ENCODE measurements at places on chromosomes 6 and 20.

DNA sequence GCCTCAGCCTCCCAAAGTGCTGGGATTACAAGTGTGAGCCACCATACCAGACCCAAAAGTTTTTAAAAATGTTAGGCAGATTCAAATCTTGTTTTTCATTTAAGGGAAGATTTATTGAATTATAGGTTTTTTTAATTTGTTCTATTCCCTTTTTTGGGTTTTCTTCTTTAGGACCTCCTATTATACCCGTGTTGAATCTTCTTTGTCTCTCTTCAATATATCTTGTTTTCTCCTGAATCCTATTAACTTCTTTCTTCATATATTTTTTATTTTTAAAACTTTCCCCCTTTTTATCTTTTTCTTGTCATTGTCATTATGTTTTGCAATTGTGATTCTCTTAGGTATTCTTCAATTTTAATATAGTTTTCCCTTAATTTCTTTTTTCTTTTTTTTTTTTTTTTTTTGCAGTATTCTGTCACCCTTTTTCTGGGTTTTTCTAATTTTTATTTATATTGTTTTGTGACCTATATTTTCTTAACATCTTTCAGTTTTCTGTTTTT, 45.9 kb upstream of the NOP56 start:
- no peak for DNase-seq

DNA sequence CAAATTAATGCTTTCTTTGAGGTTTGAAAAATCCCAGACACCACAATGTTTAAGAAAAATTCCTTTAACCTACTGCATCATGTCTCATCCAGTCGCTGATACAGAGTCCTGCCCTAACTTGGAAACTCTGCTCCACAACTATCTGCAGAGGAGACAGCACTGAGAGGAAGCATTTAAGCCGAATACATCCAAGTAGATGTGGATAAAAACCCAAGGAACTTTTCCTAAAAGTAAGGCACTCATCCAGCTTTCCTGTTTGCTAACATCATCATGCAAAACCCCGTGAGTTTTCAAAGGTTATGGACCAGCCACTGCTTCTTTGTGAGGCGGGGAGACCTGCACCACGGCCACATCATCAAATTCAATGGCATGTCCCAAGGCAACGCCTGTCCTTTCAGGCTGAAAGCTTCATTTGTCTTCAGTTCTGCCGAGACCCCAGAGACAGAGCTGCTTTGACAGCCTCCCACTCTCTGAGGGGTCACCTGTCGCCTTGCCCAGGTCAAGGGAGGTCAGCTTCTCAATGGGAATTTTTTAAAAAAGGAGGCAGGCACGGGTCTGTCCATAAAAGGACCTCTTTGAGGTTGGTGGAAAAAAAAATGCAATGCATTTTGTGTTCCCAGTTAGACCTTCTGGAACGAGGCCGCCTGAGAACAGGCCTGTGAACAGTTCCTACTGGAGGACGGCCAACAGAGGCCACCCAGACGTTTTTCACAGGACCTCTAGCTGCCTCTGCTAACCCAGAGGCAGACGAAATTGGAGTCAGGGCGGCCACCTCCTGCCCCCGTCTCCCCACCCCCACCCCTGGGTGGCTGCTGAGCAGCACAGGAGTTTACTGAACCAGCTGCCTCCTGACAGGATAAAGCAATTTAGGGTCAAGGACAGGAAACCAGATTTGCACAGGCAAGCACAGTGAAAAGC, 142.5 kb upstream of the HDDC2 start:
- DNase-seq: peak; percentile 13

GRCh38 chr20:34999021-34999451, 43.4 kb downstream of the MYH7B start:
- DNase-seq: no peak

DNA sequence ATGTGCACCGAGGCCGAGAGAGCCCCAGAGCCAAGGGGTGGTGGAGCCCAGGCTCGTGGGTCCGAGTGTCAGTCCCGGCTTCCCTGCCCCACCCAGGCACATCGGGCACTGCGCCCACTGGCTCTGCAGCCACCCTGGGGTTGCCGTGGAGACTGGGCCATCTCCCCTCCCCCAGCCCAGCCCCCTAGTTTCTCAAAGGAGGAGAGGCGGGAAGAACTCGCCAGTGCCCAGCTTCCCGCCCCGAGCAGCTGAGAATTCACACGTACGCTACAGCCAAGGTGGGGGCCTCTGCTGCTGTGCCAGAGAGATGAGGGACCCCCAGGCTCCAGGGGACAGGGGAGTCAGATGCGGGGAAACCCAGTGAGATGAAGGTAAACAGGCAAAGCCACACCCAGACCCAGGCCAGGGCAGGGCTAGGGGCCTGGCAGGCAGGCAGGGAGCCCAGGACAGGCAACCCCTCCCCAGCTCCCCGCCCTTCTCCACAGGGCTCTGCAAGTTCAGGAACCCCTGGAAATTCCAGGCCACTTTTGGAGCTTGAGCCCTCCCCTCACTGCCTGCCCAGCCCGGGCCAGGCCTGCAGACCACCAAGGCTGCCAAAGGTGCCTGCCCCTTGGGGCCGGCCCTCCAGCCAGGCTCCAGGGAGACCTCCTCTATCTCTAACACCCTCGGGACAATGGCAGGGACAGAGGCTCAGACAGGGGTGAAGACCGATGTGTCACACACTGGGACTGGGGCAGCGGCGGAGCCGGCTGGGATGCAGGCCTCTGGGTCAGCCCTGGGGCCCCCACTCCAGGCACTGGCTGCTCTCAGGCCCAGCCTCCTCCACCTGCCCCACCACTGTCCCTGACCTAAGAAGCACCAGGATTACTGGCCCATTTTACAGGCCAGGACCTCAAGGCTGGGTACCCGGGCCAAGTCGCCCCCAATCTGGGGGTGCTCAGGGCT, 6.0 kb downstream of the LAMA5 start:
- no peak for DNase-seq

- DNase-seq: no peak
These were observed 277.6 kb upstream of the RNF217 start for GRCh38 chr6:124684621-124685020.

GRCh38 chr6:110105296-110105695, 74.2 kb downstream of the WASF1 start:
- no peak for DNase-seq

- no peak for DNase-seq
These were observed 18.6 kb downstream of the RBM38 start for GRCh38 chr20:57409672-57410397.

- no peak for DNase-seq
These were observed 279.8 kb upstream of the PRND start for GRCh38 chr20:4441871-4442270.

DNA sequence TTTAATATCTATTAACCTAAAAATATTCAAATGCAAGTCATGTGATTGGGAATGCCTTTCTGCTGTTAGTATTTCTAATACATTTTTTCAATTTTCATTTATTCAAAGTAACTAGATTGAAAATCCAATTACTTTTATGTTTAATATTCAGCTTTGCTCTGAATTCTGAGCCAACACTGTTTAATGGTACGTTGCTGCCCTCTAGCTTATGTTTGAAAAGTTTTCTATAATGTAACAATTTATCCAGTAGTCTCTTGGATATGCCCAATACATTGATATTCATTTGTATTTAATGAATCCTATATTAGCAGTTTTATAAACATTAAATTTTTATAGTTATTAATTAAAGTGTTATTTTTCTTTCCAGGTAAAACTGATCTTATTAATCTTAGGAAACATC, 47.4 kb downstream of the LGSN start:
- peak; percentile 11 for DNase-seq

DNA sequence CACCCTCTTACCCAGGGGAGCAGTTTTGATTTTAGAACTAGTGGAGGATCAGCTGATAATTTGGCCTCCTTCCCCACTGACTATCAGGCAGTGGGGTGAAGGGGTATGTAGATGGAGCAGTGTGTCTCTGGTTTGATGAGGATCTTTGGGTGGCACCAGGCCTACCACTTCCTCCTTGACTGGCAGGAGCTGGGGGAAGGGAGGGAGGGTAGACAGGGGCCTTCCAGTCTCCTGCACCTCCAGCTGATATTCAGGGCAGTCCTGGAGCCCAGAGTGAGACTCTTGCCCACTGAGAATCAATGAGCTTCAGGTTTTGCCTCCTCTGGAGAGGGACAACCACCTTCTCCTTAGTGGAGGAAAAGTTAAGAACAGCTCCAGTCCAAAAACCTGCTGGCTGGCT, 3.2 kb downstream of the DEF6 start:
- DNase-seq: no peak

DNA sequence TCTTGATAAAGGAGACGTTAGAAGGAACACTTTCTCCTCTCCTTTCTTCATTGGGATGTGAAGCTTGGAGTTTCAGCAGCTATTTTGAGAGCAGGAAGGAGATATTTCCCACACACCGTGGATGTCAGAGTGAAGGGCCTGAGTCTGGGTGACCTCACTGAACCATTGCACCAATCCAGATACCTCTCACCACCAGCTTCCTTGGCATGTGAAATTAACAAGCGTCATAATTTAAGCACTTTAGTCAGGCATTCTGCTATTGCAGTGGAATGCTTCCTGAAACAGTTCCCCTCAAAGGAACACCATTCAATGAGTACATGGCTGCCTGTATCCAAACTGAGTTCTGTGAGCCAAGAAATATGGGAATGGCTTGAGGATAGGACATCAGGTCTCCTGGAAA, 83.7 kb downstream of the CHMP4B start:
- DNase-seq: no peak

GRCh38 chr6:148790817-148791216, 44.0 kb downstream of the UST start:
- no peak for DNase-seq

- no peak for DNase-seq
These were observed 40.6 kb upstream of the SAMD5 start for GRCh38 chr6:147467886-147468285.

GRCh38 chr6:96794980-96795379, 42.3 kb downstream of the GPR63 start:
- no peak for DNase-seq

GRCh38 chr6:42156638-42157037, 14.2 kb upstream of the C6orf132 start:
- DNase-seq: no peak

GRCh38 chr6:10968776-10969175, 75.3 kb downstream of the ELOVL2 start:
- DNase-seq: no peak

GRCh38 chr6:126112171-126112632, 125.9 kb downstream of the TRMT11 start:
- DNase-seq: no peak

GRCh38 chr20:44142413-44142812, 44.6 kb downstream of the JPH2 start:
- DNase-seq: no peak

DNA sequence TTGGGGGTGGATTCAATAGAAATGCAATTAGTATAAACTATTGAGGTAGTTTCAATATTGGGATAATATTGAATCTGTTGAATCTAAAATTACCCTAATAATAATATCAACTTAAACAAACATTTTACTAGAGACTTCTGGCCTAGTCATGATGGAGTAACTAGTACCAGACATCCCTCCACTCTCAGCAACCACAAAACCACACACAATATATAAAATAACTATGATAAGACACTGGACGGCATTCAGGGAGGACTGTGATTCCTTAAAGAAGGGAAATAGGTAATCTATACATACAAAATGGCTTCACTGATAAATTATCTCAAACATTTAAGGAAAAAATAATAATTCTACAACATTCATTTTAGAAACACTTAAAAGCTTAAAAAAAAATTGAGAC, 38.9 kb upstream of the TMEM14A start:
- no peak for DNase-seq

GRCh38 chr6:157777344-157777743, 45.7 kb upstream of the SNX9 start:
- no peak for DNase-seq

GRCh38 chr6:150301846-150302519, 66.8 kb upstream of the IYD start:
- DNase-seq: peak; percentile 45

DNA sequence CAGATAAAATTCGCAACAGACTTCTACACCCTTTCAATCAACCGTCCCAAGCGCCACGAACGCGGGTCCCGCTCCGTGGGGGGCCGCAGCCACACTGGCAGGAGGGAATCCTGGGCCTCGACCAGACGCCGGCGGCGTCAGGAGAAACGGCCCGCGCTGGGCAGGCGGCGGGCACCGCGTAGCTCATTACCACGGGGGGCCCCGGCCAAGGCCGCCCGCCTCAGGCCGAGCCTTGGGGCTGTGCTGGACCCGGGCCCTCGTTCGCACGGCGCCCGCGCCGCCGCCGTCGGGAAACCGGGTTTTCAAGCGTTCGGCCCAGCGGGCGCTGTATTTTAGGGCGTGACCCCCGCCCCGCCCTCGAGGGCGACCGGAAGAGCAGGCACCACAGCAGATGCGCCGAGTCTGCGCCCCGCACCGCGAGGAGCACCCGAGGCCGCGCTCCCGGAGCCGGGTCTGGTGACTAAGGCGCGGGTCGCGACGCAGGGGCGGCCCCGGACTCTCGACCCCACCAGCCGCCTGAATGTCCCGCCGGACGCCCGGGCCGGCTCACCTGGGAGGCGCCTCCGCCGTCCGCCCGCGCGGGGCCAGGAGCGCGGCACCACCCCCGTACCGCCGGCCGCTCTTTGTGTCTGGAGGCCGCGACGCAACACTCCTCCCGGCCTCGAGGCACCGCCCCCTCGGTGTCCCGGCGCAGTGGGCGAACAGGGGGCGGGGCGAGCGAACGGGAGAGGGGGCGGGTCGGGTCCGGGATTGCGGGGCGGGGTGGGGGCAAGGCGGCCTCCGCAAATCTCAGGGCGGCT, at the start of gene NINL:
NINL (minus strand) TSS at position 627 of the 800 bp plus-strand sequence. CDS start 58,944 bp downstream, outside the sequence.
- DNase-seq: peak; percentile 30

DNA sequence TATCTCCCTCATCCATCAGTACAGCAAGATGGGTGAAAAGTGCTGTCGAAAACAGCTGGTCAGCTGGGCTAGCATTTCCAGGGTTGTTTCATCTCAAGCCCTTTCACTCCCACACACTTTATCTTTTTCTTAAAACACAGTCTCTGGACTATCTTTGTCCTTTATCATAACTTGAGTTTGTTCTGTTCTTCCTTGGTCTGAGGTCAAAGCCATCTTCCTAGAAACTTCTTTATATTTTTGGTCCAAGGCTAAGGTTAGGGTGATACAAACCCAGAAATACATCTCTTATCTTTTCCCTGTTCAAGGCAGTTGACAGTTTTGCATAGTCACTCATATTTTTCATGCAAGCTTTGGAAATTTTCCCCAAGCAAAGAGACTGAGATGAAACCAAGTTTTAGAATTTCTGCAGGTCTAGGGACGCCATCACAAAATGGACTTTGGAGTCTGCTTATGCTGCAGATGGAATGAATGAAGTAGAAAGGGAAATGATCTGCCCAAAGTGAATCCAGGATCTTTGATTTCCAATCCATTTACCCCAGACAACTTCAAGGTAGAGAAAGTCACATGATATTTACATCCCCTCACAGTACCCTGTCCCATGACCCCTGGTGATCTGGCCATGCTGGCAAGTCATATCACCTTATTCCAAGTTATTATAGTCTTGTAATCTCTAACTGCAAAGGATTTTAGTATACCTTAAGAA, 297.0 kb downstream of the ZNF217 start:
- no peak for DNase-seq

- DNase-seq: no peak
These were observed 42.9 kb downstream of the RSPO4 start for GRCh38 chr20:958936-959815.

- no peak for DNase-seq
These were observed 43.4 kb downstream of the SLC23A2 start for GRCh38 chr20:4957939-4958362.

- DNase-seq: no peak
These were observed 11.9 kb downstream of the MDFI start for GRCh38 chr6:41650120-41650519.

GRCh38 chr6:164563924-164564323, 745.5 kb downstream of the C6orf118 start:
- DNase-seq: peak; percentile 72

Data from putamen (tissue), 1 donor.